ENCODE measurements at places on chromosomes 6 and 20.

DNA sequence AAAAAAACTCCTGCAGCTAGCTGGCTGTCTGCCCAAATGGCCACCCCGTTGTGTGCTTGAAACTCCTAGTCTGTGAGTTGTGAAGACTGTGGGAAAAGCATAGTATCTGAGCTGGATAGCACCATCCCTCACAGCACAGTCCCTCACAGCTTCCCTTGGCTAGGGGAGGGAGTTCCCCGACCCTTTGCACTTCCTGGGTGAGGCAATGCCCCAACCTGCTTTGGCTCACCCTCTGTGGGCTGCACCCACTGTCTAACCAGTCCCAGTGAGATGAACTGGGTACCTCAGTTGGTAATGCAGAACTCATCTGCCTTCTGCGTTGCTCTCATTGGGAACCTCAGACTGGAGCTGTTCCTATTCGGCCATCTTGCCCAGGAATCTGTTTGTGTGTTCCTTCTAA lies 260.6 kb upstream of the STXBP5 start:
- DNase-seq: peak; percentile 18

DNA sequence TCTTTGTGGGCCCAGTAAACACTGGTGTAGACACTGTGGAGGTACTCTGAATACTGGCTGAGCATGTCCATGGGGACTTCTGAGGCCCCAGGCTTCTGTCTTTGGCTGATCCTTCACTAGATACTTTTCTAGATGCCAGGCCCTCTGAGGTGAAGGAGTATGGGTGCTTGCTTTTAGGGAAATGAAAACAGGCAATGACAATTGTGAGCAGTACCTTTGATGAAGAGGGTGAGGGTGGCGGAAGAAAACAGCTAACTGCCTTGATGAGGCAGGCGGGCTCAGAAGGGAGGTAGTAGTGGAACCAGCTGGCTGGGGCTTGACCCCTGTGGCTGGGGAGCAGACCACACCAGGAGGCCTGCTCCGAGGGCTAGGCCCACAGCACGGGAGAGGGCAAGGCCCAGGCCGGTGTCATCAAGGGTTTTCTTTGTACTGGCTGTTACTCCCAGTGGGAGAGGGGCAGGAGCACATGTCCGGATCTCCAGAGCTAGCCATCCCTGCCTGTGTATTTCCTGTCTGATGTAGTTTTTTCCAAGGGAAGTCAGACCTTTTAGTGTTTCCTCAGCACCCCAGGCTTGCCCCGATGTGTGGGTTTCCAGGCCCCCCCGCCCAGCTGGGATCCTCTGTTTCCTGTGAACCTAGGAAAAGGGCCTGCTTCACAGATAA lies 3.9 kb downstream of the PLCG1 start:
- no peak for DNase-seq

DNA sequence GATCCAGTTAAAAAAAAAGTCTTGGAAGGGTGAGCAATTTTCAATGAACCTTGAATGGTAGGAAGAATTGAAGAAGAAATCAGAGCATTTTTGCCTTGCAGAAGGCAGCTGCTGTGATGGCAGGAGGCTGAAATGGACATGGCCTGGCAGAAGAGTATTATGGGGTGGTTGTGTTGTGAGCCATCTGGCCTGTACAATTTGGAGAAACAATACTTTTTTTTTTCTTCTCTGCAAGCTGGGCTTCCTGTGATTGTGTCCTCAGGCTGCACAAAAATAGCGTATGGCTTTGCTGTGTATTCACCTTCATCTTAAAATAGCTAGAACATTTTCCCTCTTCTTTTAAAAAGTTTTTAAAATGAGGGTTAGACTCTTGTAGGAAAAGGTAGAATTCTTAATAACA lies 21.4 kb downstream of the SYCP2L start:
- no peak for DNase-seq

- DNase-seq: no peak
These were observed 108.6 kb upstream of the TIAM2 start for GRCh38 chr6:154886471-154886870.

All from inflammatory macrophage treated with lipopolysaccharide for 1 hour (primary cell).